ENCODE measurements at places on chromosomes 7 and 10.

GRCh38 chr7:2266911-2267310 is 24.9 kb downstream of the NUDT1 start:
- DNase-seq: peak; percentile 67

GRCh38 chr10:42939685-42940366 is 137.0 kb upstream of the RET start:
- DNase-seq: no peak

DNA sequence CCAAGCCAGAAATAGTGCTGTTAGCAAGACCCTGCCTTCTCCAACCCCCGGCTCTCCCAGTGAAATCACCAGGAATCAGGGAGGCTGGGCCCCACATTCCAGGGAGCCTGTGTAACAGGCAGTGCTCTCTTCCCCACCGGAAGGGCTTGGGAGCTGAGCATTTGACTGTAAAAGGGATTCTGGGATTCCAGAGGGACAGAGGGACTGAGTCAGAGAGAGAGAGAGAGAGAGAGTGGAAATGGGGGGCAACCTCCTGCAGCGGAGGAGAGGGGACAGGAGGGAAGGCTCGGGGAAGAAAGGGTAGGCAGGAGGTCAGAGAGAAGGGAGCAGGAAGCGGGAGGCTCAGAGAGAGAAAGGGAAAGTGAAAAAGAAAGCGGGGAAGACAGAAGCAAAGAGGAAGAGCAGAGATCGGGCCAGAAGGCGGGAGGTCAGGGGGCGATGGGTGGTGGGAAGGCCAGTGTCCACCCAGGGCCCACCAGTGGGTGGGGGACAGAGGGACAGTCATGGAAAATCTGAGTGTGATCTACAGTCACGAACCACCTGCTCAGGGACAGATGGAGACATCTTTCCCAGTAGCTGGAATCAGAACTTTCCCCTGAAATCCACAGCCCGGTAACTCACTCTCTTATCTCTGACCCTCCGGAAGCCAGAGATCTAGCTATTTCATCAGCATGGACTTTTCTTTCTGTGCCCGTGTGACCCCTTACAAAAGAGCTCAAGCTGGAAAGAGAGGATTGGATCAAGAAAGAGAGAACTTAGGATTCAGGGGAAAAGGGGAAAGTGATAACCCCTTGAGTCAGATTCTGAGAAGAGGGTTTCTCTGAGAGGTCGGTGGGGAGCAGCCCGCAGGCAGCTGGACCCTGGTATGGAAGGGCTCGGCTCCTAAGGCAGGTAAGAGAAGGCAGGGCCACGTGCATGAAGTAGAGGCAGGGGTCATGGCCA is 4.6 kb upstream of the SERPINE1 start:
- DNase-seq: peak; percentile 84

DNA sequence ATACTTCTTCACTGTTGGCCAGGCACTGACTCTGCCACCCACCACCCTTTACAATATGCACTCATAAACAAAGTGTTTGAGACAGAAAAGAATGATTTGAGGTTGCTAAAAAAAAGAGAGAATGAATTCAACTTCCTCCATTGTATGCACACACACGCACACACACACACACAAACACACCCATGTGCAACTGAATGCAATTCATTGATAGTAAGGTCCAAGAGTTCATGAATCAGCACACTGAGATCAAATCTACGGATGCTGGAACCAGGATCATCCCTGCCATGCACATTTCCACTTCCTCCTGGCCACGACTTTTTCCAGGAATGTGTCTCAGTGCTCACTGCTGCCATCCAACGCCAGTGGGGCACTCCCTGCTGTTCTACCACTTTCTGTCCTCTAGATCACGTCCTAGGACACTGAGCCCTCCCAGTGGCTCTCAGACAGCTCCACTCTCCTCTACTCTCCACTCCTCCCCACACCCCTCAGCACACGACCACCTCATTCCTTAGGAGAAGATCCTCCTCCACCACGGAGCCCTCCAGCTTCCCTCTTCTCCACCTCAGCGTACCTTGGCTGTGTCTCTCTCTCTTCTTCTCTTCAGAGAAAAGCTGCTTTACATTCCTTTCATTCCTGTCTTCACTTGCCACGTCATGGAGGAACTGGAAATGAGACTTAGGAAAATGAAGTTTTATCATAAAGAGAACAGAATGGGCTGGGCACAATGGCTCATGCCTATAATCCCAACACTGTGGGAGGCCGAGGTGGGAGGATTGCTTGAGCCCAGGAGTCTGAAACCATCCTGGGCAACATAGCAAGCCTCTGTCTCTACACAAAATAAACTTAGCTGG is 12.0 kb upstream of the TMEM213 start:
- peak; percentile 29 for DNase-seq

DNA sequence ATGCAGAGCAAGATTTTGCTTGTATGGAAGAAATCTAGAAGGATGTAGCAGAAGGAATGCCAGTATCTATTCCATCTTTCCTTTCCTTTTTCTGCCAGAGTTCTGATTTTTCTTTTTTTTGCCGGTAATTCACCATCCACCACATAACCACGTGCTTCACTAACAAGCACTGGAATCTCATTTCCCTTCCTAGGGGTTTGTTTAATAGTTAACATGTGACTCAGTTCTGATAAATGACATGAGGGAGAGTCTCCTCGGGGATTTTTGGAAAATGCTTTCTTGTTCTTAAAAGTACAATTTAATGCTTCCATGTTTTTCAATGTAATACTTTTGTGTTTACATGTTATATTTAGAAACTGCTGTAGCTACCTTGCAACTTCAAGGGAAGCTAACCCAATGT is 590.2 kb downstream of the SH2D4B start:
- no peak for DNase-seq

- DNase-seq: no peak
Measured at GRCh38 chr10:5732141-5732540, 47.5 kb downstream of the TASOR2 start.

GRCh38 chr7:1078519-1078918 is 9.4 kb upstream of the GPER1 start:
- no peak for DNase-seq

GRCh38 chr10:100889546-100889945 is 23.2 kb upstream of the SLF2 start:
- no peak for DNase-seq

- DNase-seq: no peak
Measured at GRCh38 chr10:75234683-75235374, 928 bp downstream of the COMTD1 start.

DNA sequence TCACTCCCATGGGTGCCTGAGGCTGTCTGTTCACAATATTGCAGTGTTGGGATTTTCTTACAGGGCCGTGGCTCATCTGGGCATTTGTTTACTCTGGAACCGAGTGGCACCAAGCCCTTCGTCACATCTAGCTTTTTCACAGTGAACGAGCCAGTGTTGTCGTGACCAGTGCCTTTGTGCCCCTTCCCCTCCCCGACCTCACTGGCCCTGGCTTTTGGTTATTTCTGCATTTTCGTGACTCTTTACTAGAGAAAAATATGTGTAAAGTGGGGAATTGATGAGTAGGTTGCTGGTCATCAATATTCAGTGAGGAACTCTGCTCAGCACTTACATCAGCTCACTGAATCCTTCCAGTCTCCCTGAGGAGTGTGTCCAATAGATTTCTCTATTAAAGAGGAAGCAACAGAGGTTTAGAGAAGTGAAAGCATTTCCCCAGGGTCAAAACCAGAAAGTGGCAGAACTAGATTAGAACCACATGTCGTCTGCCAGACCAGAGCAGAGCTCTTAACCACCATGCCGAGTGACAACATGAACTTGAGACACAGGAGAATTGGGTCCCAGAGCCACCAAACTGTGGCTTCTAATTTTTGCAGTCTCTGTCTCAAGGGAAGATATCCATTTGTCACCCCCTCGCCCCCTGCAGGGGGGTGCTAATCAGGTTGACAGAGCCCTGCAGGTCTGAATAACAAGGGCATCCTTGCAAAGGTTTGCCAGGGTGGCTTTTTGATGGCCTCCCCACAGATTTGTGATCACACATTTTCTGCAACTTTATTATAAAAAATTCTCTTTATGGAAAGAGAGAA is 125.3 kb downstream of the CHN2 start:
- no peak for DNase-seq

DNA sequence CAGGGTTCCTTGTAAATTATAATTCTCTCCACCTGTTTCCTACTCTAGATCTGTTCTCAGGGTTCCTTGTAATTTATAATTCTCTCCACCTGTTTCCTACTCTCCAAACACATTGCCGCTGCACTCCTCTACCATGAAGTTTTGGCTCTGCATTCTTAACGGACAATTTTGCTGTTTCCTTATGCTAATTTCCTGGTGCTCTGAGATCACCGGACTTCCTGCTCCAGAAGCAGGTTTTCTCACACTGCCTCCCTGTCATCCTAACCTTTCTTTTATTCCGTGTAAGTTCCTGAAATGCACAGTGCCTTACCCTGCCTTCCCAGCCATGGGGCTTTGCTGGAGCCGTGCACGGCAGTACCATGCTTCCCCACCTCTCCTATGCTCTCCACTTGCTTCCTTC is 256.8 kb downstream of the PLXNA4 start:
- DNase-seq: no peak
